Fibroblast of skin of back (primary cell): ENCODE measurements at places on chromosomes 4 and X.

- DNase-seq, result no peak
These were observed 75.9 kb downstream of the INTS12 start for GRCh38 chr4:105632599-105632998.

- no peak for DNase-seq
These were observed 189.3 kb downstream of the DHRSX start for GRCh38 chrX:2311501-2311900.

GRCh38 chr4:12879496-12879895 lies 604.6 kb downstream of the RAB28 start:
- DNase-seq, result no peak

DNA sequence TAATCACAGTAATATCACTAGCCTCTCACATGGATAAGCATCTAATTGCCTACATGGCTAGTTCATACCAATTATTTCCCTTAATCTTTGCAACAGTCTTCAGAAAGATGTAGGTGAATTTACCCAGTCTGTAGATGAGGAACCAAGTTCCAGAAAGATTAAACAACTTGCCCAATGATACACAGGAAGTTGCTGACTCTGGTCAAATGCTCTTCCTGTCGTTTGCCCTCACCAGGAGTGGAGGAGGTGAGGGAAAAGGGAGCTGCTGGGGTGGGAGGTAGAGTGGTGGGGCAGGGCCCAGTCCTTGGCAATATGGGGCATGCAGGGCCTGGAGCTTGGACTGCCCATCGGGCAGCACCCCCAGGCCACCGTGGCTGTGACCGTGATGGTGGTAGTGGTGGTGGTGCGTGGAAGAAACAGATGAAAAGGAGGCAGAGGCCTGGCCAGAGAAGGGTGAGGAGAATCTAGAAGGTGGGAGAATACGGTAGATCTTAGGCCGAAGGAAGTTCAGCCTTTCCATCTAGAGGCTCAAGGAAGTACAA lies 2.3 kb upstream of the KDM5C start:
- DNase-seq, result no peak

- no peak for DNase-seq
These were observed 20.1 kb downstream of the HTT-AS start for GRCh38 chr4:3054169-3054759.

DNA sequence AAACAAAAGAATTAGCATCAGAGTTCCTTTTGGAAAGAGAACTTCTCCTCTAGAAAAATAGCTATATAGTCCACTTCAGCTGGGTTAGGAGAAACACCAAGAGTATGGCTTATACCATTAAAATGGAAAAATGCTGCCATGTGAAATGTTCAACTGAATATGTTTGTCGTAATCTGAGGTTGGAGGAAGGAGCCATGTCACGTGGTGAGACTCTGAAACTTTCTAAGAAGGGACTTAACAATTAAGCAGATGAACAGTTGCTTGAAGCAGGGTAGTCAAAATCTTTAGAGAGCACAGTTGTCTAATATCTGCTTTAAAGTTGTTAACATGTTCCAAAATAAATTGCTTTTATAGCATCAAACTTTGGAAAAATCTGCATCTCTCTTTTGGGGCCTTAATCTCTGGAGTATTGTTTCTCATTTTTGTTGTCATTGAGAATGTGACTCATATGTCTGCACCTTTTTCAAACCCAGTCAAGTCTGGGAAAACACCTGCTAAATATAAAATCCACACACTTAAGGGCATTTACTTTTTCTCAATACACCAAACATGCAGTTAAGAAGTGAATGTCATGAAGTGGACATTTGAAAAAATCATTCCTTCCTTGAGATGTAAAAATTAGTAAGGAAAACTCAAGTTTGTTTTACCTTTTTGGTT lies 168.8 kb upstream of the PDE5A start:
- DNase-seq, result no peak

DNA sequence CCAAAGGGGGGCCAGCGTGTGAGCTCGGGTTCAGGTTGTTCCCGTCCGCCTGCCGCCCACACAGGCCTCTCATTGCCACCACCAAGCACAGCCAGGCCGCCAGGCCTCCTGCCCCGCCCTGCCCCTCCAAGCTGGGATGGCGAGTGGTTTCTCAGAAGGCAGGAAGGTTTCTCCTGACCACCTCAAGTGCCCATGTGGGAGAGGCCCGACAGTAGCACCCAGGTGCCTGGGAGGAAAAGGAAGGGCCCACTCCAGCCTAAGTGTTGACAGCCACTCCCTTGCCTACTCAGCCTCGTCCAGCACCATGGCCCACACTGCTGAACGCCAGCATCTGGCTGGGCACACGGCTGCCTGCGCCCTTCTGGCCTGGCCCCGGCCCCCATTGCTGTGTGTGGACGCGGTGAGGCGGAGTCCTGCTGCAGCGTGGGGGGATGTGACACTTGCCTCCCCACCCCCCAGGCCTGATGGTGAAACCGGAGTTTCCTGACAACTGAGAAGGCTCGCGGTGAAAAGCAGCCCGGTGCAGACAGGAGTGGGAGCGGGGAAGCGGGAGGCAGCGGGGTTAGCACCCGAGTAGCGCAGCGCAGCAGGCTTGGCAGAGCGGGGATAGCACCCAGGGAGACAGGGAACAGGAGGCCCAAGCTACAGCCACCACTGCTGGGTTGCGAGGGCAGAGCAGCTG lies 19.2 kb downstream of the FLNA start:
- DNase-seq, result no peak

DNA sequence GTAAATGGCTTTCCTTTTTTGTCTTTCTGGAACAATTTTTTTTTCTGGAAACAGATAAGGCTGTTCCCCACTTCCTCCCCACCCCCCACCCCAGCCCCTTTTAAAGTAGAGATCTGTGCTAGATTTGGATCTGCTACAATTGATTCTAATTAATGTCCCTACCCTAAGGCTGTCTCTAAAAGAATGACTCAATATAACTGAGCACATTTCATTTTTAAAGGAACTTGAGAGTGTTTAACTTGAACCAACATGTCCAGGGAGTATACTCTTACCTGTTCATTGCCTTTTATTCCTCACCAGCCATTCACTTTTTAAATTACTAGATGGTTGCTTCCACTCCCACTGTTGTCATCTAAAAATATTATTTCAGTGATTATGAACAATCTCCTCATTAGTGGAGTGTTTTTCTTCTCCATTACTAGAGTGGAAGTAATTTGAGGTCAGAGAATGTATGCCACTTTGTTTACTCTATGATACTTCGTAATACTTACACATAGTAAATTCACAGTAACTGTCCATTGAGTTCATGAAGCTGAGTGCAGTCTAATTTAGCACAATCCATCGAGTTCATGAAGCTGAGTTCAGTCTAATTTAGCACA lies 14.1 kb upstream of the CNOT6L start:
- DNase-seq, result no peak

GRCh38 chr4:76305971-76306881 lies at the start of gene STBD1:
Gene STBD1 (plus strand): TSS chr4:76306733. CDS start chr4:76306770, 37 bp downstream.
- DNase-seq, result peak; percentile 80

- no peak for DNase-seq
These were observed 7.9 kb upstream of the AMBN start for GRCh38 chr4:70583952-70584834.

DNA sequence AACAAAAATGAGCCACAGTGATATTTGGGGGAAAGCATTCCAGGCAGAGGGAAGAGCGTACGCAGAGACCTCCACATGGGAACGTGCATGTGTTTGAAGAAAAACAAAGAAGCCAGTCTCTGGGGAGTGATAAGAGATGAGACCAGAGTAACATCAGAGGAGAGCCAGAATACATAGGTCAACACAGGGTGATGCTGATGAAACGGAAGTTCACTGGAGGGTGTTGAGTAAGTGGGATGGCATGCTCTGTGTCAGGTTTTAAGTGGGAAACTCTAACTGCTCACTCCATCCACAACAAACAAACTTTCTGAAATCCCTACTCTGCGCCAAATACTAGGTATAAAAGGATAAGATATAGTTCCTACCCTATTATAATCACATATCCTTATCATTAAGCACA lies 110.0 kb downstream of the ARHGAP6 start:
- peak; percentile 75 for DNase-seq

- peak; percentile 27 for DNase-seq
These were observed 27.1 kb upstream of the STX18 start for GRCh38 chr4:4568806-4569427.

DNA sequence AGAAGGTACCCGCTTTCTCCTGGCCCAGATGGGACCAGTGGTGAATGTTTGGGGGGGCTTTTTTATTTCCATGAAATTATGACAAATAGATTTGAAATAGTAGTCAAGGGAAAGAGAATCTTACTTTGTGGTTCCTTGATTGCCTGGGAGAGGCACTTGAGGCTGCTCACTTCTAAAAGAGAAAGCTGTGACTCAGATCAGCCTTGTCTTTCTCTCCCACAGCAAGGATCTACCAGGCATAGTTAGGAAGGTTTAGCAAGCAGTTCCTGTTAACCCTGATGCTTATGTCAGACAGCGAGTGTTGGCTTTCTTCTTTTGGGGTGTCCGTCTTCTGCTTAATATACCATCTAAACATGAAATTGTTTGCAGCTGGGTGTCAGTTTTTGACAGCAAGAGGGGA lies 114.5 kb downstream of the TSPAN7 start:
- DNase-seq, result no peak

DNA sequence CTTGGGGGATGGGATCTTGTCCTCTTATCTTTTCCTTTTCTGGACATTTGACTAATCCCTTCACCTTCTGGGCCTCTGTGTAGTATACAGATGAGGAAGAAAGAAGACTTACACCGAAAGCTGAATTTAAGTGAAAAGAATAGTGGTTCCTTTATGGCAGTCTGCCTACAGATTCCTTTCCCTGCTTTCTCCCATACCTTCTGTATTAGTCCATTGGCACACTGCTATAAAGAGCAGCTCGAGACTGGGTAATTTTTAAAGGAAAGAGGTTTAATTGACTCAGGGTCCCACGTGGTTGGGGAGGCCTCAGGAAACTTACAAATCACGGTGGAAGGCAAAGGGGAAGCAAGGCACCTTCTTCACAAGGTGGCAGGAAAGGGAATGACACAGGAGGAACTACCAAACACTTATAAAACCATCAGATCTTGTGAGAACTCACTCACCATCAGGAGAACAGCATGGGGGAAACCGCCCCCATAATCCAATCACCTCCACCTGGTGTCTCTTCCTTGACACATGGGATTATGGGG lies 34.0 kb upstream of the CD38 start:
- peak; percentile 43 for DNase-seq

GRCh38 chrX:115894087-115894486 lies 276.5 kb upstream of the AGTR2 start:
- no peak for DNase-seq

- DNase-seq, result no peak
These were observed 168.3 kb upstream of the RPS6KA3 start for GRCh38 chrX:20434986-20435385.

DNA sequence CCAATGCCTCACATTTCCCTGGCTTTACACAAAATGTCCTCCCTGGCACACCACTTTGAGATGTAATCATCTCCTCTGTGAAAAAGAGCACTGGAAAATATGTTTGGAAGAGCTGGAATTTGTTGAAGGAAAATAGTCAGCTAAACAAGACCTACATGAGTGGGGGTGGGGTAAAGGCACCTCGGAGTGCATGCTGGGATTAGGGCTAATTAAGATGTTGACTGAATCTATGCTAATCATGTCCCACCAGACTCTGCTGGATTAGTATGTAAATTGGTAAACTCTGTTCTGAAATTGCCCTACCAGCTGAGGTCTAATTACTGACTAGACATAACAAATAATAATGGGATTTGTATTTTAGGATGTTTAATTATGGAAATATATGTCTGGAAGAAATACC lies 46.8 kb upstream of the MID1 start:
- no peak for DNase-seq

GRCh38 chr4:69656653-69657158 lies 3.7 kb upstream of the UGT2A1 start:
- DNase-seq, result no peak

- DNase-seq, result no peak
These were observed 139.3 kb downstream of the GASK1B start for GRCh38 chr4:158033416-158034120.

DNA sequence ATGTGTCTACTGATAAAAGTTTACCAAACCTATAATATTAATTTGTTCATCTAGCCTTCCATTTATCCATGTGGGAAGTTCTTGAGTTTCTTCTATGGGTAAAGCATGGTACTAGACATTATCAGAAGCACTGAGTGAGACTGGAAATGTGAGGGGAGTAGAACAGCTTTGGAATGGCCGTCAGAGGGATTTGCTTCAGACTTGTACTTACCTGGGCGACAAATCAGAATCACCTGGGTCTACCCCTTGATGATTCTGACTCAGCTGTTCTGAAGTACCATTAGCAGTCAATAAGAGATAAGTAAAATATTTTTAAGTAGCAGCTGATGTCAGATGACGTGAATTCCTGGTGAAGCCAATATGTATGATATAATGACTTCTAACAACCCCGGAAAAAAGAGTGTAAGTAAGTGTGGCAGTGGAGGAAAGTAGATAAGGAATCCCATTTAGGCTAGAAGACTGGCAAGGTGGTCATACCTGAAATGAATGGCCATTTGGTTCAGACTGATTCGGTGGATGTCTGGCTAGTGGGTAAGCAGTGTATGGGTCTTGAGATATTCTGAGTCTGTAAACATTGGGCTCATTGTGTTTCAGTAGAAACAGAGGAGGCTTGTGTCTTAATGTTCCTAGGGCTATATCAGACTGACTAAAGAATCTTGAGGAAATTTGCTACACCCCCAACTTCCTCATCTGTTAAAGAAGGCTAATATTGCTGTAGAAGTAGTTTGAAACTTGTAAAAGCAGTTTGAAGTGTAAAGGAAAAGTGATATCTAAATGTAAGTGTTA lies 409.2 kb downstream of the NKX6-1 start:
- no peak for DNase-seq

DNA sequence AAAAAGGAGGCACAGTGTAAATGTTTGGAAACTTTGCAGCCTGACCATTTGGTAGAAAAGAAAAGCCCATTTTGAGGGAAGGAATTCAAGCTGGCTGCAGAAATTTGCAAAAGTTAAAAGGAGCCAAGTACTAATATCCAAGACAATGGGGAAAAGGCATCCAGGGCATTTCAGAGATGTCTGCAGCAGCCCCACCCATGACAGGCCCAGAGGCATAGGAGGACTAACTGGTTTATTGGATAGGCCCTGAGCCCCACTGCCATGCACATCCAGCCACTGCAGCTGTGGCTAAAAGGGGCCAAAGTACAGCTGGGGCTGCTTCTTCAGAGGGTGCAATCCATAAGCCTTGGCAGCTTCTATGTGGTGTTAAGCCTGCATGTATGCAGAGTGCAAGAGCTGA lies 104.9 kb downstream of the HS3ST1 start:
- DNase-seq, result no peak

DNA sequence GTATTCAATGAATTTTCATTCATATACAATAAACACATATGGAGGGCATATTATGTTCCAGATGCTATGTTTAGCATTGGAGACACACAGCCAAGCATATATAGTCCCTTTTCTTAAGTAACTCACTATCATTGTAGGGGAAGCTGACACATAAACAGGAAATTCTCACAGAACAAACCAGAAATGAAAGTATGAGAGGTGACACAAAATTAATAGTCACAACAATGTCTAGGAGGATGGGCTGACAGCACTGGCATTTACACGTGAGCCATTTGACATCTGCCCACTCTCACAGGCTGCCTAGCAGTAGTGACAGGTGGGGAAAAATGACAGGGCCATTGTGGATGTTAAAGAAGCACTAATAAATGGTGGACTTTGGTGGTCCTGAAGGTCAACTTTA lies 2.6 kb upstream of the CNOT6L start:
- no peak for DNase-seq

GRCh38 chr4:69849969-69850368 lies 10.0 kb downstream of the SULT1E1 start:
- no peak for DNase-seq

GRCh38 chr4:72432282-72432681 lies 136.7 kb downstream of the ADAMTS3 start:
- peak; percentile 8 for DNase-seq
